Activated CD4-positive, alpha-beta T cell treated with anti-CD3 and anti-CD28 coated beads, Interleukin-2, Interleukin-6, amounts not matched to agents 100 ng/mL and 50 ng/mL, durations not matched to agents 16 hours and 8 hours (primary cell): ENCODE measurements at places on chromosomes 5 and 9.

- DNase-seq: no peak
Measured at GRCh38 chr5:40906351-40906751, 2.9 kb upstream of the C7 start.

DNA sequence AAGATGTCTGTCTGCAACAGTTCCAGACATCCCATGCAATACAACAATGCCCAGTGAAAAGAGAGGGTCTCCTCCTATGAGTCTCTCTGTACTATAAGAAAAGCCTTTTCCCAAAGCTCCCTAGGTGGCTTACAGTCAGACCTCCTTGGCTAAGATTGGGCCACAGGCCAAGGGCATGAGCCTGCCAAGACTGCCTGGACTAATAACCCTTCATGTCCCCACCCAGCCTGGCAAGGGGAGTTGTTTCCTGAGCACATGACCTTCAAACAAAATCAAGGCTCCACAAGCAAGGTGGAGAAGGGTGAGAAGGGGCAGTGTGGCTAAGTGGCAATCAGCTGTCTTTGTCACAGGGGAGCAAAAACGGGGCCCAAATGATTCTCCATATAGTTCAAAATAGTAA is 75.6 kb upstream of the ZSWIM6 start:
- no peak for DNase-seq

DNA sequence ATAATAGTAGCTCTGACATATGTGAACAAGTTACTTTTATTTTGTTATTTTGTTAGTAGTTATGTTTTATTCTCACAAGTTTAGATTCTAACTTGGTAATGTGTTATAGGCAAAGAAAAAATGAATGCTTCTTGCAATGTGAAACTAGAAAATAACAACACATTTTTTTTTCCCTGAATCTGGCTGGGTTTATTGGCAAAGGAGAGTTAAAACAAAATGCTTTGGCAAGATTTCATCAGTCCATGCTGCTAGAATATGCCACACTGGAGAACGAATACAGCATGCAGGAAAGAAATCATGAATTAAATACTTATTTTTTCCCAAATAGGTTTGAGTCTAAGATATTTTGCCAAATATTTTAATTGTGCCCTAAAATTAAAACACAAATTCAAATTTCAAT is 1048.1 kb upstream of the ACO1 start:
- no peak for DNase-seq

- no peak for DNase-seq
Measured at GRCh38 chr5:55994495-55994997, at the start of gene IL6ST. Gene IL6ST (minus strand): TSS chr5:55994963. CDS start chr5:55976278, 18,685 bp downstream.

- DNase-seq: no peak
Measured at GRCh38 chr9:136732444-136733178, 10.1 kb downstream of the LCN10 start.

DNA sequence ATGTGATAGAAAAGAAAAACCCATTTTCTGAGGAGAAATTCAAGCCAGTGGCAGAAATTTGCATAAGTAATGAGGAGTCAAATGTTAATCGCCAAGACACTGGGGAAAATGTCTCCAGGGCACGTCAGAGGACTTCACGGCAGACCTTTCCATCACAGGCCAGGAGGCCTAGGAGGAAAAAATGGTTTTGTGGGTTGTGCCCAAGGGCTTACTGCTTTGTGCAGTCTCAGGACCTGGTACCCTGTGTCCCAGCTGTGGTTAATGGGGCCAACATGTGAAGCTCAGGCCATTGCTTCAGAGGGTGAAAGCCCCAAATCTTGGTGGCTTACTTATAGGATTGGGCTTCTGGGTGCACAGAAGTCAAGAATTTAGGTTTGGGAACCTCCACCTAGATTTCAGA is 54.8 kb upstream of the ADAMTS2 start:
- DNase-seq: no peak

DNA sequence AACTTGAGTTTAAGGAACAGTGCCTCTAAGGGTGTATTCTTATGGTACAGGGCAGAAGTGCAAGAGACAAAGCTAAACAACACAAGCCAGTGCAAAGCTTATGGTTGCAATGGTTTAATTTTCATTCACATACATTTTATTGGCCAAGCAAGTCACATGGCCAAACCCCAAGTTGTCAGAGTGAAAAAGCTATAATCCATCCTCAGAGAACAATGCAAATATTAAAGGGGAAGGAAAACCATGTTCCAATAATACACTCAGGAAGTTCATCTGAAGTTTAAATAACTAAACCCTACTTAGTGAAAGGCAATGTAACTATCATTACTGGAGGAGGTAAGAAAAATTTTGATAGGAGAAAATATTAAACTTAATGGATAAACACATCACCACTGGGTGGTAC is 26.6 kb upstream of the TLR4 start:
- DNase-seq: no peak

DNA sequence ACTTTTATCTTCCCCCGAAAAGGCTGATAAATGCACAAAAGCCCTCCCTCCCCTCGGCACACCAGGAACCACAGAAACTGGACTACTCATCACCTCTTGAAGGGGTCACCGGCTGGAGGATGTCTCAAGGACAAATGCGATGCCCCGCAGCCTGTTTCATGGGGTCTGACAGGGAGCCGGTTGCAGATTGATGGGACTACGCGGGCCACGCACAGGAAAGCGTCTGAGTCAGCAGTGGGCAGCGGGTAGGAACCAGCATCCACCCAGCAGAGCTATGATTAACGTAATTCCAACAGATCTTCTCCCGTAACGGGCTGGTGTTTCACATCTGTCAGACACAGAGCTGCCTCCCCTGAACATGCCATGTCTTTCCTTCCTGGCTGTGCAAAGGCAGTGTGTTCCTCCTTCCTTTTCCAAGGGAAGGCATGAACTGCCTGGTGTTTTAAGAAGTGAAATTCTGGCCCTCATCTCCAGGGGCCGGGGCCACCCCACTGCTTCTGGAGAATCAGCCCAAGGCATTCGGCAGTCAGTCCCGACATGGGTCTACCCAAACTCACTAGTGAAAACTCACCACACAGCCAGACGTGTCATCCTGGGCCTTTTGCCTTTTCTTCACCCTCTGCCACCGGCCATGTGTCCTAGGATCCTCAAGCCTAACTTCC is 144.4 kb upstream of the PHYKPL start:
- no peak for DNase-seq

GRCh38 chr9:32698706-32699277 is 63.3 kb upstream of the TAF1L start:
- no peak for DNase-seq

GRCh38 chr5:154534457-154535050 is 56.5 kb upstream of the HAND1 start:
- no peak for DNase-seq

DNA sequence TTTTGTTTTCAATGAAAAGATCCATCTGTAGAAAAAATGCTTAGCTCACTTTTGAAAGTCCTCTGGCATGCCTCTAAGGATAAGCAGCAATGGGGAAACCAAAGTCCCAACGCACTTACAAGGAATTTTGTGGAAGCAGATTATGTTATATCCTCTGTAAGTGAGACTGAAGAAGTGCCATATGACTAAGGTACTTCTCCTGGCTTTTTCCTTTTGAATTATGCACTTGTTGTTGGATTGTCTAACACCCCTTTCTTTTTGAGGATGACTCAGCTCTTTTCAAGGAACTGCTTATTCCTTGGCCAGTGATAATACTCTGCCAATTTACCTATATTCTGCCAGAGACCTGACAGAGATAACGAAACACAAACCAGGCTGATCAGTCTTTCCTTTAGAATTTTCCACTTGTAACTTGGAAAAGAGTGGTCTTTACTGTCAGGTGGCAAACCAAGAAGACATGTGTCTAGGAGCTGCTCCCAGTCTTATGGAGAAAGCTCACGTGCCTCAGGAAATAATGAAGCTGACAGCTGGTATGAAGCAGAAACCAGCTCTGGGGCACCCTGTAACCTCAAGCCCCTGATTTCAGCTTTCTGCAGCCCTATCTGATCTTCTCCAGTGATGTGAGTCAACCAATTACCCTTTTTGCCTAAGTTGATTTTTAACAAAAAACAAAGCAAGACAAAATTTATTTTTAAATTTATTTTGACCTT is 290.8 kb upstream of the FBXL7 start:
- no peak for DNase-seq

DNA sequence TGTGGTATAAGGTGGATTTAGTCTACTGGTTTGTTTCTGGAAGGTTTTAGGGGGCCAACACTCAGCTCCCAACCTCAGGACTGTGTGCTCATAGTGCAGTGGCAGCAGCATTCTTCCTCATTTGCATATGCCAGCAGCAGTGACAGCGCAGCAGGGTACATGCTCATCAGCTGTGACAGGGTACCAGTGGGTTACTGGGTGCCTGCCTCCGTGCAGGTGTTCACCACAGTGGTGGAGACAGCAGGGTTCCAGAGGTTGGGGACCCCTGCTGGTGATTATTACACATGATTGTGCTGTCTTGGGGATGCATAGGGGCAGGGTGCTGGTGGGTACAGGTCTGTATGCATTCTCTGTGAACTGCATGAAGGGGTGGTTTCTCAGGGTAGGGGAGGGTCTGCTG is 45.5 kb upstream of the IFNE start:
- no peak for DNase-seq

GRCh38 chr5:139431706-139432105 is 7.6 kb downstream of the DNAJC18 start:
- DNase-seq: no peak

- no peak for DNase-seq
Measured at GRCh38 chr5:523441-524222, 617 bp downstream of the SLC9A3 start.

DNA sequence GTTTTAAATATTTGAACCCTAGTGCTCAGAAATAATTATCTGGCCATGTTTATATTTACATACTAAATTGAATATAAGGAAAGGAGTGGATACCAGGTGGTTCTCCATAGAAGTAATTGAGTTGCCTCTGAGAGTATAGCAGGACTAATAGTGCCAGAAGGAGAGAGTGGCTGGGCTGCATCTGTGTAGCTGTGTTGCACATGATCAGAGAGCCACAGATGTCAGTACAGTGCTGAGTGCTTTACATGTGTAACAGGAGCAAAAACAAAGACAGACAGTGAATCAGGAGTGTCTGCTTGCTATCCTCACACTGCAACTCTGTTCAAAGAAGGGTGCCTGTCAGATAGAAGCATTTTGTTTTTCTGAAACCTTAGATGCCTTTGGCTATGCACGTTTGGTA is 353.9 kb upstream of the PAPPA start:
- no peak for DNase-seq

- no peak for DNase-seq
Measured at GRCh38 chr9:137411260-137411644, 11.7 kb downstream of the EXD3 start.

DNA sequence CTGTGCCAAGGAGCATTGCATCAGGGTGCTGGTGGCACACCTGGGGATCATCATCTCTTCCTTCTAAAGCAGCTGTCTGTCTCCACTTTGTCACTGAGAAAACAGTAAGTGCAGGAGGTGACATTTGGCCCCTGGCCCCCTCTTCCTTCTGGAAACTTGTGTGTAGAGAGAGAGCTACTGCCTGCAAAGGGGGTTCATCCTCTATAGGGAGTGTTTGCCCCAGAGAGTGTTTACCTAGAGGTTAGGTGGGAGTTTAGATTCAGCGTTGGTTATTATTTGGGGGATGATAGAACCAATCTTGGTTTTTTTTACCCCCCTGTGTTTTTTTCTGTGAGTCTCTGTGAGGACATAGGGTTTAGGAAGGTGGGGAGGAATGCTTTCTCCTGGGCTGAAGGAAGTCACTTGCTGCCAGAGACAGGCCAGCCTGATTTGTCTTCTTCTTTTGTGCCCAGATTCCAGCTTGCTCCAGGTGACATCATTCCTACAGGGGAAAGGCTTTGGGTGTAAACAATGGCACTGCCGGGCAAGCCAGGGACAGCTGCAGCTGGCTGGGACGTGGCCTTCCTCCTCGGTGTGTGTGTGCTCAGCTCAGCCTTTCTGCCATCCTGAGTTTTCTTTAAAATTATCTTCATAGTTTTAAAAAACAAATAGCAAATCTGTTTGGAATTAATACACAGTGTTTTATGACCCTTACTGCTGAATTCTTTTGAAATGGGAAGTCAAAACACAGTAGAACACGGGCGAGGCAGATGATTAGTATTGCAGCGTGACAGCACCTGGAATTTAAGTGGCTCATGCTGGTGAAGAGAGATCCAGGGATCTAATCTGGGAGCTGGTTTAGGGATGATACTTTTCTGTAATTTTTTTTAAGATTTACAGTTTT is 24.5 kb downstream of the PRRC2B start:
- DNase-seq: no peak

GRCh38 chr5:181120306-181120705 is 10.7 kb downstream of the OR2V1 start:
- DNase-seq: no peak

DNA sequence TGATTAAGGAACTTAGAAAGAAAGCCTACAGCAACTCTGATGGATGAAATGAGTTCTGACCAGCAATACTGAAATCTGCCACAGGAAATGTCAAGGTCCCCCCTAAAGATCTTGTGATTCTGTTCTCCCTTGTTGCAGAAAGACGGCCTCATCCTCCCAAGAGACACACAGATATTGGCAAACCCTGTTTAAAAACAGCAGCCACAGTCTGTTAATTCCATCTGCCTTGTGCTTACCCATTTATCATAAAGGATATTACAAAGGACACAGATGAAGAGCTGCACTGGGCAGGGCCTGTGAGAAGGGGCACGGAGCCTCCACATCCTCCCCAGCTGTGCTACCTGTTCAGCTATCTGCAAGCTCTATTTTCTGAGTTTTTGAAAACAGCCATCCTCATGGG is 15.2 kb downstream of the RAPGEF1 start:
- DNase-seq: no peak

- no peak for DNase-seq
Measured at GRCh38 chr5:144438237-144438636, 267.6 kb downstream of the KCTD16 start.

GRCh38 chr5:107867266-107867665 is 196.5 kb upstream of the EFNA5 start:
- DNase-seq: no peak

GRCh38 chr5:135446206-135446605 is 942 bp downstream of the DCANP1 start:
- DNase-seq: no peak

GRCh38 chr9:75089373-75089766 is 1.1 kb downstream of the OSTF1 start:
- DNase-seq: peak; percentile 30

DNA sequence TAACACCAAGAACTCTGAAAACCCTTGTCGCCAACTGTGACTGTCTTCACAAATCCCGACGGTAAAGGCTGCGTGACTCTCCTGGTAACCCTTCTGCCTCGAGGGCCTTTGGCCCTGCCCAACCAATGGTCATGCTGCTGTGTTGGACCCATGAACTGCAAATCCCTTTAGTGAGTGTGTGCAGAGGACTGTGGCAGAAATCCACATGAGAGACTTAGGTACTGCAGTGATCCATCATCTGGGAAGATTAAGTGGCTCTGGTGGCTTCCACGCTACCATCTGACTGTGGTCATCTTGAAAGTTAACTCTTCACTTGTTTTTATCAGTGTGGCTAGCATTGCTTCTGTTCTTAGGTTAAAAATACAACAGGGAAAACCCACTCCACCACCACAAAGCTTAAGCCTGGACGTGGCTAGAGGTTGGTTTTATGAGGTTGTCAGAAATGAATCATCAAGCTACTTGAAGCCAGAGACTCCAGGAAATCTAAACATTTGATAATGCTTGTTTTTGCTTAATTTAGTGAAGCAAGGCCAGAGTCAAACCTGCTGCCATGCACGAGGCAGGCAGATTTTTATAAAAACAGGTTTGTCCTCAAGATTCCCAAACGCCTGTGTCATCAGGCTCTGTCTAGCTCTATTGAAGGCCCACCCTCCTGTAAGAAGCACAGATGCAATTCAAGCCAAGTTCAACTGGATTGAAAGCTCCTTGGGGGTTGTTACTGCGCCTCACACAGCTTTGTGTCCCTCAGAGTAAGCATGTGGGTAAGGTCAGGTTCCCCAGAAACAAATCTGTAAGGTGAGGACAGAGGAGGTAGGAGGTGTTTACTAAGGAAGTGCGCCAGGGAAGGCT is 52.7 kb upstream of the ERCC6L2 start:
- DNase-seq: peak; percentile 88
